ENCODE measurements at places on chromosomes 7 and 10. TPM values are rescaled to one million over a fixed set of nuclear protein-coding genes. Genes with fewer than 3 reads are reported as not detected.

Gene MINPP1
- 7.7 TPM for total RNA-seq

DNA sequence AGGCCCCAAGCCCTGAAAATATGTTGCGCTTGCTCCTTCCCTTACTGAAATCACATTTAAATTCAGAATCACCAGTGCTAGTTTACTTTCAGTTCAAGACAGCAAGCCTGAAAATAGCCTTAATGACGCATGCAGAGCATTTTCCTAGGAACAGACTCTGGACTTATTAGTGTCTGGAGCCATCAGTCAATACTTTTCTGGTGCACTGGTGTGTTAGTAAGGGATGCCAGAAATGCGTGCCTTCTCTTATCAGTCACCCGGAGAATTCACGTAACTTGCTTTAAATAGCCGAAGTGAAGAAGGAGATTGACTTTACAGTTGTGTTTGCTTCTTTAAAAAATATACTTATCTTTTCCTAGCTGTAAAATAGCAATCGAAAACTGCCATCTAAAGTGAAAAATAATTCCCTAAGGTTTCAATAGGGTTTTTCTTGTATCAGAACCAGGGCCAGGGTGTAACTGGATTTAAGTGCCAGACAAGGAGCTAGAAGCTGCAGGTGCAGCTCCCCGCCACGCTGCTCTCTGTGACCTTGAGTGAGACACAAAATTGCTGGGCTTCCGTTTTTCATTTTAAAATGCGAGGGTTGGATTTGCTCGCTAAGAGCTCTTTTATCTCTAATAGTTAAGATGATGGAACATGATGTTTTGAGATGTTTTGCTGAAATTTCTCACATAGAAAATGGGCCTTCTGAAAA is 177.8 kb downstream of the NSUN6 start:
- H3K4me1 ChIP-seq: no peaks in the 10 kb centered on the region
- no peaks in the 10 kb centered on the region for H3K36me3 ChIP-seq
- no peak overlapping the region for H3K27ac ChIP-seq
- no peak overlapping the region for H3K4me3 ChIP-seq
- H3K27me3 ChIP-seq: no peaks in the 10 kb centered on the region
- DNase-seq: no peak

DNA sequence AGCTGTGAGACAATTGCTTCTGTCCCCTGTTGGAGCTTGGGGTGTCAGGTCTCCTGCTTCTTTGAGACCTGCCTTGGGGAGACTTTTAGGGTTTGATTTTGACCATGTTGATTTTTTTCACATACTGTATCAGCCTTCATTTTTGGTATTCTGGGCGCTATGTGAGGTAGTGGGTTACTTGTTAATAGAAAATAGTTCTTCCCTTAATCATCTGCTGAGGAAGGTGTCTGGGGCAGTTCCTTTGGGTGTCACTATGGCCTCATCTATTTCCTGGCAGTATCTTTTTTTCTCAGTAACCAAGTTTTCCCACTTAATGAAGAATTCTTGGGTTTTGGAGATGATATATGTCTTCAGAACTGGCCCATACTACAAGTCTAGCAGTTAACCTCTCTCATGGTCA is 4.6 kb upstream of the NOLC1 start:
- no peak for DNase-seq
- no peak overlapping the region for H3K27ac ChIP-seq
- peaks cover 10% of the 10 kb centered on the region for H3K4me1 ChIP-seq
- no peak overlapping the region for H3K4me3 ChIP-seq

DNA sequence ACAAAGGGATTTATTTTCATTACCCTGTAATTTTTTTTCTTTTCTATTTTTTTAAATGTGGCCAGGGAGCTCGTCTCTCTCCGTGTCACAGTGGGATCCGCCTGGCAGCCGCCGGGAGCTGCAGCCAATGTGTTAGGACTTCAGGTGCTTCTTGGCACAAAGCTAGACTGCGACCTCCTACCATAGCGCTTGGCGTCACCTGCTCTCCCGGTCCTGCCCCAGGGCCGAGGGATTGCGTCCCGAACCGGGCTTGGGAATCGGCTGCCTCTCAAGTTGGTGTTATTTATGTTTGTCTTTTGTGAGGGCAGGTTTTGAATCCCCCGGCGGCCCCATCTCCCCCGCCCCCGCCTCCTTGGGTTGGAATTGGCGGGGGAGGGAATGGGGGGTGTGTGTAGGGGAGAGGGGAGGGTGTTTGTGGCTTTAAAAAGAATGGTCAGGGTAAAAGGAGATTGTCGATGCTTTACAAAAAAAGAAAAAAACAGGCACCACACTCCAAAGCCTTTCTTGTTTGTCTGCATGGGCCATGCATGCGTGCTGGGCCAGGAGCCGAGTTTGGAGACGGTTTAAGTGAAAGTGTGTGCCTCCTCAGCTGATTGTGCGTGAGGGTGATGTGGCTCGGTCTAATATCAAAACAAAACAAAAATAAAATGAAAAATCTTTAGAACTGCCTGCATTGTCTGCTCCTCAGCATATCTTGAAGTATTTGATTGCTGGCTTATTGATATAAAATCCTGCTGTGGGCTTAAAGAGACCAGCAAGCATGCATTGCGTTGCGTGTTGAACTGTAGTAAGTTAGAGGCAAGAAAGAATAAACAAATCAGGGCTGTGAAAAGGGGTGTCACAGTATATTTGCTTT is 1.2 kb downstream of the PPP1R9A start:
- no peaks in the 10 kb centered on the region for H3K36me3 ChIP-seq
- peak overlapping the region; percentile 35 for H3K27ac ChIP-seq
- peak; percentile 59 for DNase-seq
- peaks cover 17% of the 10 kb centered on the region for H3K4me1 ChIP-seq

DNA sequence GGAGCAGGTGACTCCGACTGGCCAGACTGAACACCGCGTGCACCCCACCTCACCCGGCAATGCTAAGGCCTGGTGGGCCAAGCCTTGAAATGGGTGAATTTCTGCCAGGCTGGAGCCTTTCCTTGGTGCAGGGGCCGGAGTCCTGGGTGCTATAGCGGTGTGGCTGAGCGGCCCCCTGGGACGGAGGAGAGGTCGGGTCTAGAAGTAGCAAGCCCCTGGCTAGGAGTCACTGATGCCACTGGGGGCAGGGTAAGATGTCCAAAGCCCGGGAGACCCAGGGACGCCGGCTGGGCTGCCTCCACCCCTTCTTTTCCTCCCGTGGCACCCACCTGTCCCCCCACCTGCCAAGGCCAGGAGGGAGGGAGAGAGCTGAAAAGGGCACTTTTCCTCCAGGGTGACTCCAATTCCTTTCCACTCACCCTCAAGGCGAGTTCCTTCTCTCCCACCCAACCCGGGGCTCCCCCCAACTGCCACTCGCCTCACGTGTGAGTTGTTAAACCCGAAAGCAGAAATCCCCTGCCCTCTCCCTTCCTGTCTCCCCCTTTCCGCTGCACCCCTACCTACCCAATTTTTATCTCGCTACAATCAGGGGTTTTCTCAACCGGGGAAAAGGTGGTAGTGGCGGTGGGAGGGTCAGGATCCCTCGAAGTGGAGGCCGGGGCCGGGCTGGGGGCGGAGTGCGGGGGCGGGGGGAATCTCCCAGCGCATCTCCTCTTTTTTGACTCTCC is 6.0 kb upstream of the GATA3 start:
- H3K36me3 ChIP-seq: no peaks in the 10 kb centered on the region
- H3K4me3 ChIP-seq: no peak overlapping the region
- no peak overlapping the region for H3K27ac ChIP-seq
- peaks cover 100% of the 10 kb centered on the region for H3K27me3 ChIP-seq

DNA sequence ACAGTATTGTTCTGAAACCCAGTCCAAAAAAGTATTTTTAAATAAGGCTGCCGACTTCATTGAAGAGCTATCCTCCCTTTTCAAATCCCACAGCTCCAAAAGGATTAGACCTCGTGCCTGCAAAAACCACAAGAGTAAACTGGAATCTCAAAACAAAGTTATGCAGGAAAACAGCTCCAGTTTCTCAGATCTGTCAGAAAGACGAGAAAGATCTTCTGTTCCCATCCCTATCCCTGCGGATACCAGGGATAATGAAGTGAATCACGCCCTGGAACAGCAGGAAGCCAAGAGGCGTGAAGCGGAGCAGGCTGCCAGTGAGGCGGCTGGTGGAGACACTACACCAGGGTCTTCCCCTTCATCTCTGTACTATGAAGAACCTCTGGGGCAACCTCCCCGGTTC is 12.6 kb downstream of the MYPN start:
- no peaks in the 10 kb centered on the region for H3K36me3 ChIP-seq
- H3K4me3 ChIP-seq: no peak overlapping the region
- no peak overlapping the region for H3K27ac ChIP-seq
- DNase-seq: no peak
- H3K27me3 ChIP-seq: no peaks in the 10 kb centered on the region
- no peaks in the 10 kb centered on the region for H3K4me1 ChIP-seq

GRCh38 chr7:22066522-22066921 is 120.8 kb upstream of the CDCA7L start:
- H3K27ac ChIP-seq: no peak overlapping the region
- peaks cover 12% of the 10 kb centered on the region for H3K27me3 ChIP-seq
- H3K4me1 ChIP-seq: no peaks in the 10 kb centered on the region
- H3K36me3 ChIP-seq: no peaks in the 10 kb centered on the region
- no peak for DNase-seq

- H3K36me3 ChIP-seq: no peaks in the 10 kb centered on the region
- peaks cover 31% of the 10 kb centered on the region for H3K4me1 ChIP-seq
- H3K27me3 ChIP-seq: no peaks in the 10 kb centered on the region
- H3K27ac ChIP-seq: no peak overlapping the region
- no peak for DNase-seq
Observed at GRCh38 chr7:23107781-23108180, 2.2 kb downstream of the KLHL7 start.

DNA sequence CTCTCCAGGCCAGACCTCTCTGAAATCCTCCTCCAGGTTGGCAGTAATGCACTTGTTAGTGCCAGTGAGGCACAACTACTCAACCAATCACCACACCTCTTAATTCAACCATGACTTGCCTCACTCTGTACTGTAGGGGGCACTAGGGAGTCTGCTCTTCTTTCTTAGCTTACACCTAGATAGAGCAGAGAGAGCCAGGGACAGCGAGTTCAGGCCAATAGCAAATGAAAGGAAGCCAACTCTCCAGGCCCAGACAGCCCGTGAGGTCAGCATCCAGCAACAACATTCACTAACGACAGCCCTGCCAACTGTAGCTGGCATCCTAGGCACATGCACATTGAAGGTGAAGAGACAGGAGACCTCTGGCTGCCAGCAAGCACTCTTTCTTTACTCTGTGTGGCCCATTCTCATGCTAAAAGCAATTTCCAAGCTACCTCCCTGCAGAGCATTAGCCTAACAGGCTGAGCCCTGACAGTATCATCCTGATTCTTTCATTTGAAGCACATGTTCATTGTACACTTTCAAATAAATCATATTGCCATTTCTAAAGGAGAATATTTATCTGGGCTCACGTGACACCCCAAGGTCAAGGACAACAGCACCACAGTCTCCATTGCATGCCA is 136.3 kb downstream of the DPY19L1 start:
- no peaks in the 10 kb centered on the region for H3K27me3 ChIP-seq
- DNase-seq: no peak
- no peaks in the 10 kb centered on the region for H3K36me3 ChIP-seq
- H3K27ac ChIP-seq: no peak overlapping the region
- H3K4me3 ChIP-seq: no peak overlapping the region
- no peaks in the 10 kb centered on the region for H3K4me1 ChIP-seq

GRCh38 chr7:136086712-136087111 is 109.6 kb upstream of the MTPN start:
- H3K27me3 ChIP-seq: no peaks in the 10 kb centered on the region
- H3K4me3 ChIP-seq: peak overlapping the region; percentile 30
- H3K4me1 ChIP-seq: no peaks in the 10 kb centered on the region
- DNase-seq: no peak

All from suprapubic skin (tissue), 4 donors.